Activated T-helper 1 cell treated with Interleukin-2 at 50 U/mL for 16 hours (primary cell): ENCODE measurements at places on chromosomes 6 and 20.

DNA sequence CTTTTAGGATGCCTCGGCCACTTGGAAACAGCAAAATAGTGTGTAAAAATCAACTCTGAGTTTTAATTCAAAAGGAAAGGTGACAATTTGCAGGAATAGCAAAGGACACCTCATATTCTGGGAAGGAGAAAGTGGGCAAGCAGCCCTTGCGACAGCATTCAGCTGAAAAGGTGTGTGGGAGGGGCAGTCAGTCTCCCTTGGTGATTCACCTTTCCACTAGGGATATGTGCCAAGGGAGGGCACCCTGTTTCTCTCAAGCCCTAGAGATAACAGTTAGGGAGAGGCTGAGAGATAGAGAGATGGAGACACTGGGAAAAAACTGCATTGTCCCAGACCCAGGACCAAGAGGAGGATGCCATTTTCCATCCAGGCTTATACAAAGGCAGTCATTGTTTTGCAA, 228.1 kb downstream of the EPM2A start:
- no peak for DNase-seq

GRCh38 chr6:170266061-170266825, 24.6 kb downstream of the DLL1 start:
- DNase-seq: no peak

GRCh38 chr6:166166314-166167257, 1.1 kb downstream of the TBXT start:
- no peak for DNase-seq

DNA sequence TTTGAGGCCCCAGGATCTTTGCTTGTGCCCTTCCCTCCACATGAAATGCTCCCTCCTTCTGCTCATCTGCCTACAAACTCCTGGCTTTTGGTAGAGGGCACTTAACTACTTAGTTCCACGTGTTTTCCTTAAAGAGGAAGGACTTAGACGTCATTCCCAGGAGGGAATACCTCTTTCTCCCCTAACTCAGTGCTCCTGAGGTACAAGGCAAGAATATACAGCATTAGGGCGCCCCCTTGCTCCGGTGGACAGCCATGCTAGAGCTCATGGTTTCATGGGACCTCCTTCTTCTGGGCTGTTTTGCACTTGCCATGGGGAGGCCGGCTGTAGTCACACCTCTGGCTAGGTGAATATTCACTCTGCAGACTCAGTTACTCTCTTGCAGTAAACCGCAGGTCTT, 93.8 kb upstream of the LY86 start:
- no peak for DNase-seq

DNA sequence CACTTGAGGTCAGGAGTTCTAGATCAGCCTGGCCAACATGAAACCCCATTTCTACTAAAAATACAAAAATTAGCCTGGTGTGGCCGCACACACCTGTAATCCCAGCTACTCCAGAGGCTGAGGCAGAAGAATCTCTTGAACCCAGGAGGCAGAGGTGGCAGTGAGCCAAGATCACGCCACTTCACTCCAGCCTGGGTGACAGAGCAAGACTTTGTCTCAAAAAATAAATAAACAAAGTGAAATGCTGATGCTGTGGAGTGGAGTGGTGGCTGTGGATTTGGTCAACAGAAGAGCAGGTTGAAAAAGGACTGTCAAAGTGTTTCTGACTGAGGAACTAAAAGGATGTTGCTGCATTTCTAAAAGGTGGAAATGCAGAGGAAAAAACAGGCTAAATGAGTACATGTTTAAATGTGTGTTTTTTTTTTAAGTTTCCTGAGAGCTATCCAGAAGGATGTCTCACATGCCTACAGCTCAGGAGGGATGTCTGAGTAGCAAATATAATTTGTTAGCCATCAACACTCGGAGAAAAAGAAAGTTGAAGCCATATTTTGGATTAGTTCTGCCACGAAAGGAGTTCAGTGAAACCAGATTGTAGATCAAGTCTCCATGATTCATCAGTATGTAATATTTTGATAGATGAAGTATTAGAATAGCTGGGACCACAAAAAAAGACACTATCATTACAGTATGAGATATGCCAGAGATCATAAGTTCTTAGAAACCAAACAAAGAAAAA, 621.1 kb upstream of the ADGRB3 start:
- DNase-seq: no peak

DNA sequence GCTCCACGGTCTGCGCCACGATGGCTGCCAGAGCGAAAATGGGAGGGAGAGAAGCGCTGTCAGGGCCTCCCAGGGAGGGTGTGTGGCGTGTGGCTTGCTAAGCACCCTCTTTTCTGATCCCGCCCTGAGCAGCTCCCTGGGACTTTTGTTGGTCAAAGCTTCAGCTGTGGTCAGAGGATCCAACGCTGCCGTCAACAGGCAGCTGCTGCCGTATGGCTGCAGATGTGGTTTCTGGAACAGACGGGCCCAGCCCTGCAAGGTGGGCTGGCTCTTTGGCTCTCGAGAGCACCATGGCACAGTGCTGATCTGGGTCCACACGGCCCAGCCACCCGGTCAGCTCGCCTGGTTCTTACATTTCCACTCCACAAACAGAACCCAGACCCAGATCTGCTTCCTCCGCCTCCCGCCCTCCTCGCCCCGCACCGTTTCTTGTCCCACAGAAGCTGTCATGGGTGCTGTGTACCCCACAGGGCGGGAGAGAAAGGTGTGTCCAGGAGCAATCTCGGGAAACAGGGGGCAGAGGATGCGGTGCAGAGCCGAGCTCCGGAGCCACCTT, 86.0 kb upstream of the BHLHE23 start:
- no peak for DNase-seq

DNA sequence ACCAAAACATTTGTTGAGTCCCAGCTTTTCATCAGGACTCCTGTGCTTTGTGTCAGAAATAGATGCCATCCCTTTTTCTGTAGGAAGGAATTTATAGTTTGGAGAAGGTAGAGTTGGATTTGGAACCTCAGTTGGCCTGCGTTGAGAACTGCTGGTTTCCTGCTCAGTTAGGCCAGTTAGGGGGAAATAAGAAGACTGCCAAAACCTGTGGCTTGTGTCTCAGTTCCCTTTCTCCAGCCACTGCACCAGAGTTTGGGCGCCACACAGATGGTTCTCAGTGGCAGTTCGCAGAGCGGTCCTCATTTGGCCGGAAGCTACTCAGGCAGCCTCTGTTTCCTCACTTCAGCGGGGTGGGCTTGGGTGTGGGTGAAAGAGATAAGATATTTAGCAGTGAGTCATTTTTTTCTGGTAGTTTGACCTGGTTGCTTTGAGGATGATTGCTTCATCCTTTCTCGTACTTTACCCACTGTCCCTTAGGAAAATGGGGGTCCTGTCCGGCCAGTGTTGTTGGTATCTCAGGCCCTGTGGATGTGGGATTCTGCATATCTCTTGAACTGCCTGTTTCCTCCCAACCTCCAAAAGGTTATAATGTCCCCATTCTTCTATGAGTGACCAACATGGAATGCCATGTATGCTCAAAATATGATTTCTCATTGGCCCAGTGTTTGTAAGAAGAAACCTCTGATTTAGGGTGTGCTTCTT, 53.7 kb downstream of the JARID2 start:
- DNase-seq: no peak

GRCh38 chr20:32661820-32662528, 11.8 kb downstream of the C20orf203 start:
- no peak for DNase-seq
